ENCODE measurements at places on chromosomes 7 and 10. TPM values are rescaled to one million over a fixed set of nuclear protein-coding genes. Genes with fewer than 3 reads are reported as not detected.

Gene TEX47
- not detected for total RNA-seq

Gene NPFFR1
- total RNA-seq, result not detected

Gene RSPH10B
- total RNA-seq, result not detected

Gene LIPN
- not detected for total RNA-seq

Gene CRTAC1
- total RNA-seq, result 25.2 TPM

Gene AKR1D1
- total RNA-seq, result not detected

Gene RADIL
- total RNA-seq, result 42.4 TPM

Gene TCAF2
- total RNA-seq, result 0.64 TPM

Gene SLC13A1
- total RNA-seq, result not detected

Gene PILRB
- 67.2 TPM for total RNA-seq

Gene CRHR2
- 3.1 TPM for total RNA-seq

Gene CCDC6
- total RNA-seq, result 21.1 TPM

Gene CHAT
- total RNA-seq, result not detected

Gene CELF2
- total RNA-seq, result 26.6 TPM

Gene BLNK
- total RNA-seq, result not detected

Gene NUDT13
- 7.6 TPM for total RNA-seq

Gene FOXP2
- total RNA-seq, result 11.0 TPM

Gene MLXIPL
- 297 TPM for total RNA-seq

Gene WDR37
- 4.4 TPM for total RNA-seq

Gene HILPDA
- total RNA-seq, result 19.3 TPM

Gene ST8SIA6
- total RNA-seq, result not detected

Gene GPR141
- not detected for total RNA-seq

Gene KCP
- 1.2 TPM for total RNA-seq

Gene TLX1
- not detected for total RNA-seq

Gene AZGP1
- not detected for total RNA-seq

Gene FOXI2
- not detected for total RNA-seq

Gene HERC4
- total RNA-seq, result 15.0 TPM

Gene LLCFC1
- not detected for total RNA-seq

Gene VAX1
- not detected for total RNA-seq

Gene ANKRD1
- 8.1 TPM for total RNA-seq

Gene SPDYE9
- not detected for total RNA-seq

Gene TRIL
- total RNA-seq, result 13.5 TPM

Gene MINDY3
- total RNA-seq, result 13.7 TPM

Gene DOCK1
- 25.8 TPM for total RNA-seq

Gene FAM180A
- 121 TPM for total RNA-seq

Gene MNX1
- not detected for total RNA-seq

Gene NCOA4
- 53.9 TPM for total RNA-seq

Gene BEND7
- 6.9 TPM for total RNA-seq

Gene SP8
- total RNA-seq, result not detected

Gene RASSF4
- 40.0 TPM for total RNA-seq

Gene MBLAC1
- not detected for total RNA-seq

Gene ARHGEF35
- 0.75 TPM for total RNA-seq

Gene C10orf90
- total RNA-seq, result not detected

Gene DLX5
- not detected for total RNA-seq

Gene EPO
- total RNA-seq, result not detected

Gene CRCP
- total RNA-seq, result 129 TPM

Gene VWA2
- not detected for total RNA-seq

Gene LRGUK
- not detected for total RNA-seq

Gene AEBP1
- 1,349 TPM for total RNA-seq

Gene SCD
- total RNA-seq, result 2.9 TPM

Gene IFIT3
- 1.9 TPM for total RNA-seq

All from ascending aorta (tissue), 2 donors.